ENCODE measurements at places on chromosomes 4 and X.

GRCh38 chr4:5364406-5364805, 313.1 kb downstream of the STK32B start:
- no peak for ATAC-seq

- no peak for ATAC-seq
Observed at GRCh38 chr4:78369679-78370078, 181.9 kb upstream of the ANXA3 start.

DNA sequence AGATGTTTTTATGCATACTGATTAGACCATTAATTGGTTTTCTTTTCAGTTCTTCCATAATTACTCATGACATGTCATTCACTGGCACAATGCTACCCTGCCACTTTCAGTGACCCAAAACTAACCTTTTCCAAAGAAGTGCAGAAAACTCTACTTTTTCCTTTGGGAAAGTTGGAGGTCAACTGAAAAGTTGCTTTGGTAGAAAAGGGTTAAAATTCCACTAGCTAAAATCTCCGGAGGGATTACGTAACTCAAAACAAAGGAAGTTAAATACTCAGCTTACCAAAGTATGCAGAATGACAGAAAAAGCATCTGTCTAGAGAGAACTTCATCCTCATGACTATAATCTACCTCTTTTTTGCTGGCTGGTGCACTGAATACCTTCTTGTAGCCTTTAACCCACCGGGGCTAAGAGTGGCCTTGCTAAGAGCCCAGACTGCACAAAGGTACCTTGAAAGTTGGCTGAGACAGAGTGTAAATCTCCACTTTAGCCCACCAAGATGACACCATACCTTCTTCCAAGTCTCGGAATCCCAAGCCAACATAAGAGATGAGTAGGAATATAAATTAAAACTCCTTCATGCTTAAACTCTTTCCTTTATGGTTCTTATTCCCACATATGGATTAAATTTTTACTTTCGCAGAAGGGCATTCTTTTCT, 1099.5 kb upstream of the INTU start:
- ATAC-seq = no peak

DNA sequence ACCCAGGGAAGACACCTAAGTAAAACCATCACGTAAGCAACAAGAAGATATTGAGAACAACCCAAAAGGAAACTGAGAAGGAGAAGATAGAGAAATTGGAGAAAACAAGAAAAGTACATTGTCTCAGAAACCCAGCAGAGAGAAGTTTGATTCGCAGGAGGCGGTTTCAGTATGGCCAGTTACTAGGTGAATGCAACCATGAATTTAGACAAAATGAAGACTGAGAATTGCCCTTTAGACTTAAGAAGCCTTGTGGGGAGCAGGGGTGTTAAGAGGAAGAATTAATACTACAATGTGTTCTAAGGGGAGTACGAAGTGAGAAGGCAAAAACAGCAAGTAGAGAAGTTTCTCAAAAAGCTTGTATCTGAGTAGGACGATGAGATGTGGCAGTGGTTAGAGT, 229.3 kb upstream of the NEIL3 start:
- no peak for ATAC-seq

DNA sequence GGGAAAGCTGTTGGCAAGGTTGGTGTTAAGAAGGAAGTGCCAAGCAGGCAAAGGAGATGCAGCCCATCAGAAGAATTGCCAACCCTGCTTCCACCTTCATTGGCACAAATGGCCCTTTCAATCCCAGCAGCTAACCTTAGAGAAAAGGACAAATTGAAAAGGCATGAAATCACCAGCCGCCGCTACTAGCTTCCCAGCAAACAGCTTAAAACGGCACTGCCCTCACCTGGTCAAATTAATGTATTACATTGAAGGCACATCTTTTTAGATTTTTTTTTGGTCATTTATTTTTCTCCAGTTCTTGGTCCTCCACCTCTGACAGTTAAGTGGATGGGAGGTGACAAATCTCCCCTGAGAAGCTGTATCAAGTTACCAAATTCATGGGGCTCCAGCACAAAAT, 51.0 kb upstream of the NHSL2 start:
- no peak for ATAC-seq

GRCh38 chr4:101961144-101961543, 170.6 kb downstream of the BANK1 start:
- no peak for ATAC-seq

DNA sequence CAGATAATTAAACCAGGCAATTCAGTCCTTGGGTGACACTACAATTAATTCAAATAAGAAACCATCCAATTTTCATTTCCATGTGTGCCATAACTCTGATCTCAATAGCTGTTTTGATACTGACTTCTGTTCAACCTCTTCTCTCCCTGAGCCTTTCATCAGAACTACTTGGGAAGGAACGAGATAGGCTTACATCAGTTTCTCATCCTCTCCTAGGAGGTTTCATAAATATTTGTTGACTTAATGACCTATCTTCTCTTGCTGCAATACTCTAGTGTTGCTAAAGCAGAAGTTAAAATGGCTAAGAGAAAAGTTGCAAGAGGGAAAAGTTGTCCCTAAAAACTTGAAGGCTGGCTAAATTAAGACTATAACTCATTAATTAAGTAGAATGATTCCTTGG, 41.8 kb downstream of the PRKG2 start:
- ATAC-seq = no peak
